ENCODE measurements at places on chromosomes 1 and 21. TPM values are rescaled to one million over a fixed set of nuclear protein-coding genes. Genes with fewer than 3 reads are reported as not detected.

The CALML6 gene
- total RNA-seq, result 1.5 TPM

The EFCAB7 gene
- total RNA-seq, result 13.5 TPM

DNA sequence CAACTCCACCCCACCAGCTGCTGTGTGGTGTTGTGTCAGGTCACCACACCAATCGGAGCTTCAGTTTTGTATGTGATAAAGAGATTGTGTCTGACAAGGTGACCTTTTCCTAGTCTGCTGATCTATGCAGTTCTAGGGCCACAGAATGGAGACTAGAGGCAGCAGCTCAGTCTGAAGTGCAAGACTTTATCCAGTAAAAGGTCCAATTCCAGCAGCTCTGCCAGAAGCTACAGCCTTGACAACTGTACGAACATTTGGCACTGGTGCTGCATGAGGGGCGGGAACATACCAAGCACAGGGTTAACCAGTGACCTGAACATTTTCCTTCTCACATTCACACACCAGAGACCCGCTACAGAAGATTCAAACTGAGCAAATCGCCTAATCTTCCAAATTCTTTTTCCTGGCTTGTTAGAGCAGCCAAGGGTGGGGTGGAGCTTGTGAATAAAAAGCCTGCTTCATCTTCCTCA is 9.3 kb downstream of the FMO1 start:
- H3K4me3 ChIP-seq, result no peak overlapping the region
- H3K4me1 ChIP-seq, result peaks cover 12% of the 10 kb centered on the region
- H3K27ac ChIP-seq, result no peak overlapping the region
- H3K36me3 ChIP-seq, result no peaks in the 10 kb centered on the region
- no peak for DNase-seq

- H3K27ac ChIP-seq, result no peak overlapping the region
- no peak overlapping the region for H3K4me3 ChIP-seq
- no peaks in the 10 kb centered on the region for H3K4me1 ChIP-seq
- no peak for DNase-seq
- no peaks in the 10 kb centered on the region for H3K27me3 ChIP-seq
Measured at GRCh38 chr1:104322131-104322530, 572.4 kb downstream of the AMY1C start.

DNA sequence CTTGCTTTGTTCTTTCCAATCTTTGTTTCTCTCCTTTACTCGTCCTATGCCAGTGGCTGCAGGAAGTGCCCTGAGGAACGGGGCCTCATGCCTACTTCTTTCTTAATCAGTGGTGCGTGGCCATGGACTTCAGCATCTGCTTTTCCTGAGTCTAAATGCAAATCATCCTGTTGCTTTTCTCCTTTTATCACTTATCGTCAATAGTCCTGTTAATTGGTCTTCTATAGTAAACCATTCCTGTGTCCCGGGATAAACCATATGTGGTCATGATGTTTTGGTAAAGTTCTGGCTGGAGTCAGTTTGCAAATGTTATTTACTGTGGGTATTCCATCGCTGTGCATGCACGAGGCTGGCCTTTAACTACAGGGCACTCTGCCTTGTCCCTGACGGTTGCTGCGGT is 47.5 kb downstream of the AGPAT3 start:
- peaks cover 6% of the 10 kb centered on the region for H3K4me1 ChIP-seq
- no peak overlapping the region for H3K27ac ChIP-seq
- H3K27me3 ChIP-seq, result no peaks in the 10 kb centered on the region
- DNase-seq, result no peak
- H3K4me3 ChIP-seq, result no peak overlapping the region

Measured in progenitor cell of endocrine pancreas (in vitro differentiated cells).